ENCODE measurements at places on chromosomes 12 and 14. TPM values are rescaled to one million over a fixed set of nuclear protein-coding genes. Genes with fewer than 3 reads are reported as not detected.

- DNase-seq, result peak; percentile 91
Observed at GRCh38 chr12:52006726-52007157, at the start of gene TAMALIN. Gene TAMALIN (plus strand): TSS chr12:52006946. CDS start chr12:52007020, 74 bp downstream.

GRCh38 chr12:14868916-14869506 is 16.6 kb downstream of the MGP start:
- DNase-seq, result no peak

GRCh38 chr14:101017209-101017608 is 113.7 kb upstream of the RTL1 start:
- DNase-seq, result no peak

Gene PPP4R4
- 0.52 TPM for total RNA-seq

GRCh38 chr14:81276073-81277069 is 55.6 kb upstream of the GTF2A1 start:
- DNase-seq, result no peak

GRCh38 chr12:52266514-52266913 is 7.9 kb upstream of the KRT86 start:
- no peak for DNase-seq

Gene PPP1R36
- not detected for total RNA-seq

Gene LRFN5
- total RNA-seq, result not detected
